Fibroblast of the aortic adventitia (primary cell): ENCODE measurements at places on chromosomes 7 and 10. TPM values are rescaled to one million over a fixed set of nuclear protein-coding genes. Genes with fewer than 3 reads are reported as not detected.

The LIPN gene
- total RNA-seq = not detected in 2 replicates

The MDFIC gene
- total RNA-seq = 15.9 and 72.1 TPM in 2 replicates

The UPK3B gene
- 0.16 and 0.18 TPM in 2 replicates for total RNA-seq

The CYP3A7 gene
- 0.74 TPM in 1 of 2 replicates, not detected in the other for total RNA-seq

The H2BK1 gene
- total RNA-seq = not detected in 2 replicates

The C10orf67 gene
- total RNA-seq = 0.09 TPM in 1 of 2 replicates, not detected in the other

The NUDT1 gene
- 8.3 and 16.3 TPM in 2 replicates for total RNA-seq

The FAM25A gene
- not detected in 2 replicates for total RNA-seq

The HYAL4 gene
- total RNA-seq = not detected in 2 replicates

DNA sequence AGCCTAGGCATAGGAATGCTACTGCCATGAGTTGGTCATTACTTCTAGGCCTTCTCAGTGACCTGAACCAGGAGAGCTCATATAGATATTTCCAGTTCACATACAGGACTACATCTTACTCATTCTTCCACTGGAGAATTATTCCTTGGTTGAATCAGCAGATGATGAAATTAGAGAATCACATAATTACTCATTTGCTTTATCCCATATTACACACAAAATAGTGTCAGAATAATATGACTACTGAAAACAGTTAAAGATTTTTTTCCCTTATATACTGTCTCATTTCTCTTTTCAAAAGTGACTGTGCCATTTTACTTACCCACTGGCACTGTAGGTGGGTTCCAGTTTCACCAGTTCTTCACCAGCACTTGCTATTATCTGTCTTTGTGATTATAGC lies 18.5 kb downstream of the BMS1 start:
- DNase-seq = no peak

DNA sequence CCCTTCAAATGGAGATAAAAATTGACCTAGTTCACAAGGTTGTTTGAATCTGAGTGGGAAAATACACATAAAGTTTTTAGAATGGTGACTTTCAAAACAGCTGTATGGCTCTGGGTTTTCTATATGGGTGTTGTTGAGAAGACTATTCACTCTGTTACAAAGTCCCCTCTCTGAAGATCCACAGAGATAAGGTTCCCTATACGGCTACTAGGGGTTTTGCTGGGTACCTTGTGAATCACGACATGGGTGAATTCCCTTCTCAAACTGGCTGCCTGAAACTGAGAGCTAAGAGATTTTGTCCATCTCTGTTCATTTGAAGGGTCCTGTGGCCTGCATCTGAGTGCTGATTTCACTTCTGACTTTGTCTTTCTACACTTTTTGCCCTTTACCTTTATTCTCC lies 11.8 kb upstream of the SLC13A1 start:
- DNase-seq = no peak

- DNase-seq = no peak
Observed at GRCh38 chr7:27946351-27946750, 206.4 kb downstream of the TAX1BP1 start.

DNA sequence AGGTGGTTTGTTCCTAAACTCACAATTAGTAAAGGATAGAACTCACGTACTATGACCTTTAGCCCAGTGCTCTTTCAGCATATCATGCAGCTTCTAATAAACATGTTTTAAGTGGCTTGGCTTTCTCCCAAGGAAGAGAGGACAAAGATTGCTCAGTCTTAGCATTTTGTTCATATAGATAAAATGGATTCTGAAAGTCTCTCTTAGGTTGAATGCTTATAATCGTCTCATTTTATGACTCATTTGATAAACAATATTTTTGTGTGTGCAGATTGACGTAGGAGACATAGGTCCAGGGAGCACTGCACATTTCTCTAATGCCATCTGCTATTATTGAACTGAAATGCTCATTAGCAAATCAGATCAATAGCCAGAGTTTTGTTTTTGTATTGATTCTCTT lies 44.8 kb downstream of the GNAT3 start:
- DNase-seq = no peak

GRCh38 chr10:80585812-80586211 lies 48.1 kb downstream of the SH2D4B start:
- no peak for DNase-seq

- no peak for DNase-seq
Observed at GRCh38 chr7:35499226-35499625, 195.7 kb downstream of the HERPUD2 start.

GRCh38 chr10:68095153-68095552 lies 14.1 kb upstream of the MYPN start:
- peak; percentile 52 for DNase-seq

- DNase-seq = no peak
Observed at GRCh38 chr10:80536361-80536835, 1.3 kb upstream of the SH2D4B start.

GRCh38 chr7:26865094-26865388 lies 651 bp upstream of the SKAP2 start:
- no peak for DNase-seq

DNA sequence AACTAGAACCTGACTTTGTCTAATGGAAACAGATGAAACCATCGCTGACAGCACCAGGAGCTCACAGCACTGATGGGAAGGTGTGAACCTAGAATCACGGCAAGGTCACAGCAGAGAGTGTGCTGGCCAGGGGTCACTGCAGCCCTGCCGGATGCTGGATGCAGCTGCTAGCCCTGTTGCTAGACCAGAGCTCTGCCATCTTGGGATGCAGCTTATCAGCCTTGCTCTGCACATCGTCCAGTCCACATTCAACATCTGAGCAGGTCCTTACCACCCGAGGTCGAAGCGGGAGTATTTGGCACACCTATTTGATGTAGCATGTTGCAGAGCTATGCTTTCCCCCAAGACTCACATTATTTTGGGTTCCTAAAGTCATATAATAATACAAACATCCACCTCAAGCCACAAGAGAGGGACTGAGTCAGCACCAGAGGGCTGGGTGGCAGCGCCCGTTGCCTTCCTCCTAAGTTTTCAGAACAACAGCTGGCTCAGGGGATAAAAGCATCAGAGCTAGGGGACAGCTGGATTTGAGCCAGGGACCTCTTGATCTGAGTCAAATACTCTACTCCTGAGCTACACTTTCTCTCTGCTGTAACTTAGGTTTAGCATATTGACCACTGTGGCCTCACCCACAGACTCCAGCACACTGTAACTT lies 135.3 kb downstream of the ZNF467 start:
- no peak for DNase-seq

DNA sequence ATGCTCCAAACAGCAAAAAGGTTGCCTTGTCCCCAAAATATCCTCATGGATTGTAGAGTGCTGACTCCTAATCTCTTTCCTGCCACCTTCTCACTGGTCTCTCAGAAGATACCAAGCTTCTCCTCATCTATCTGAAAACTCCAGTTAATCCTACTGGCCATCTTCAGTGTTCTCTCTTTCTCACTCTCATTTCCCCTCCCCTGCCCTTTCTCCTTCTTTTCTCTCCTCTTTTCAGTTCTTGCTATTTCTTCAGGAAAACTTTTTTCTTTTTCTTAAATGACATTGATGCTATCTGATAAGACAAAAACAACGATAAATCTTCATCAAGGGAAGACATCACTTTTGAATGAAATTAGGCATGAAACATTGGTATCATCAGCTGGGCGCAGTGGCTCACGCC lies 109.8 kb downstream of the USP6NL start:
- DNase-seq = no peak

DNA sequence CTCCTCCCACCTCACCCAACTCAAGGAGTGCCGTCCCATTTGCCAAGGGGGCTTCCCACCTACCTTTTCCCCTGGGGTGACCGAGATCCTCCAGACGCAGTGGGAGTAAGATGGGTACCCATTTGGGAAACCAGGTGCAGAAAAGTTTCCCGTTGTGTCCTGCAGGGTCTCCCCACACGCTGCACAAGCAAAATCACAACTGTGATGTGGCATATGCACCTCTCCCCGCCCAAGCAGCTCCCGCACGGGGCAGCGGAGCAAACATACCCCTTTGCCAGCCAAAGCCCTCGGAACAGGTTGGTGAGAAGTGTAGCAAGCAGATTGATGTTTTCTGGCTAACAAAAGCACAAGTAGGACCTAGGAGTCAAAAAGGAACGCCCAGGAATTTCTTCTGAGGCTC lies 51.5 kb upstream of the OPALIN start:
- no peak for DNase-seq

GRCh38 chr7:75798770-75799169 lies 14.8 kb downstream of the CCL24 start:
- no peak for DNase-seq

DNA sequence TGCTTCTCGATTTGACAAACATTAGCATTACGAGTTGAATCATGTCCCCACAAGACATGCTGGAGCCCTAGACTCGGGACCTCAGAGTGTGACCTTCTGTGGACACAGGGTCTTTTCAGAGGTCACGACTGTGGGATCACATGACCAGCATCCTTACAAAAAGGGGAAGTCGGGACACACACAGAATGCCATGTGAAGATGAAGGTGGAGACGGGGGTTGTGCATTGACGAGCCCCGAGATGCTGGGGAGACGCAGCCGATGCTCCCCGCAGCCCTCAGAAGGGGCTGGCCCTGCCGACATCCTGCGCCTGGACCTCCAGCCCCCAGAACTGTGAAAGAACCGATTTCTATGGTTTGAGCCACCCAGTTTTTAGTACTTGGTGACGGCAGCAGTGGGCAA lies 7.5 kb downstream of the ZFAND2A start:
- no peak for DNase-seq

DNA sequence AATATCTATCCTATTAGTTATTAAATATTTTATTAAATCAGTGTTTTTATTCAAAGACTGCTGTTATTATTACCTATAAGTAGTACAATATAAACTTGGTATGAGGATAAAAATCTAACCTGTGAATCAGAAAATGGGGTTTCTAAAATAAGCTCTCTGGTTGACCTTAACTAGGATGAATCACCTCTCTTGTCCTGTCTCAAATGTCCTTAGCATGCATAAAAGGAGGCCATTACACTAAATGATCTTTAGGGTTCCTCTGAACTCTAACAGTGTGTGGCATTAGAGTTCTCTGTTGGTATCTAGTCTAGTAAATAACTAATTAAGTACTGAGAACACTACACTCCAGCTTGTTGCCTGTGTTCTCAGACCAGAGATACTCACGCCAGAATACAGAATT lies 143.1 kb upstream of the LRRTM3 start:
- no peak for DNase-seq

DNA sequence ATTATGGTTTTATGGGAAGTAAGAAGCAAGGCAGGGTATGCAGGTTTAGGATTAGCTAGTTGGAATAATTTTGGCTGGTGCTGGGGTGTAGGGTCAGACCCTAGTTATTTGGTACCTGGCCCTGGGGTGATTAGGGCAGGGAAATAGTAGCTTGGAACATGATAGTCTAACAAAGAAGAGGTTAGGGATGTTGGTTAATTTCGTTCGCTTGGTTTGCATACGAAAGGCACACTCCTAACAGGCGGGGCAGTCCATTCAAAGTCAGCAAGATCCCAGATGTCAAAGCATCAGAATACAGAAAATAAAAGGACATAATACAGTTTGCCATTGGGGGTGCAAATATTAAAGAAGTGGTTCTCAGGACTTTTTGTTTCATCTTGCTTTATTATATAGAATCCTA lies 55.7 kb upstream of the ITPRID1 start:
- DNase-seq = no peak

GRCh38 chr7:26397332-26397731 lies 105.7 kb downstream of the SNX10 start:
- DNase-seq = no peak

DNA sequence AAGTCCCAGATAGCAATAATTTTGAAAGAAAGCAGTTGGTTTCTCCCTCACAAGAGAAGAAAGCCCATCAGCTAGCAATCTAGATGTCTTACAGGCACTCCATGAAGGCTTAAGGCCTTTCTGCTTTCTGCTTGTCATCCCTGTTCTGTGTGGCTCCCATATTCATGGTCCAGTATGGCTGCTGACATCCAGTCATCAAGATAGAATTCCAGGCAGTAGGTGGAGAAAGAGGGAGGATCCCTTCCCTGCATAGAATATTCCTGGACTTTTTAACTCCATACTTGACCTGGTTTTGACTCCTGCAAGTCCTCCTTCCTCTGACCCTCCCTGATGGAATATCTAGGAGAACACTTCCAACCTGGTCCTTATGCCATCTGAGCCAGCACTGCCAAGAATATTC lies 389.9 kb upstream of the AKR1E2 start:
- no peak for DNase-seq

- no peak for DNase-seq
Observed at GRCh38 chr10:116470071-116470470, 42.4 kb downstream of the PNLIPRP3 start.

DNA sequence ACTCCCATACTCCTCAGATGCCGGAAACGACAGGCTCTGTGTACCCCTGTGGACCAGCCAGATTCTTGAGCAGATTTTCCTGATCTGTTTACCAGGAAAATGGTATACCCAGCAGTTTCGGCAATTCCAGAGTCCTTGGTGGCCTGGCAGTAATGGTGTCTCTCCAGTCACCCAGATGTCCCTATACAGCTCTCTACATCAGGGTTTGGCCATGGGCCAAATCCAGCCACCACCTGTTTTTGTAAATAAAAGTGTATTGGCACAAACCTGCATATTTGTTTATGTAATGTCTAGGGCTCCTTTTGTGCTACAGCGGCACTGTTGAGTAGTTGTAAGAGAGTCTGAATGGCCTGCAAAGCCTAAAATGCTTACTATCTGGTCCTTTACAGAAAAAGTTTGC lies 491.3 kb downstream of the RPS24 start:
- no peak for DNase-seq

DNA sequence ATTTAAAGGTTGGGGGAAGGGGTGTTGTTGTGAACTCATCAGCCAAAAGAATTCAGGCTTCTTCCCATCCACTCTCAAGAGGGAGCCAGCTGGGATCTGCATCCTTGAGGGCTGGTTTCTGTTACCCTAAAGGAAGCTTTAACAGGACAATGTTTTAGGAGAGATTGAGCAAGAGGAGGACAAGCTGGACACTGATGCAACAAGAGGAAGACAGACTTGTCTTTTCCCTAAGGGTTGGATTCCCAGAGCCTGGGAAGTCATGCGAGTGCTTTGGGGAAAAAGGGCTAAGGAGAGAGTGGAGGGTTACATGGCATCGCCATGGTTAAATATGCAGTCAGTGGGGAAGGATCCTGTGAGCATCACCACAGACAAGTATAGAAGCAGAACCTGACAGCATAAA lies 47.6 kb upstream of the PDE1C start:
- no peak for DNase-seq

DNA sequence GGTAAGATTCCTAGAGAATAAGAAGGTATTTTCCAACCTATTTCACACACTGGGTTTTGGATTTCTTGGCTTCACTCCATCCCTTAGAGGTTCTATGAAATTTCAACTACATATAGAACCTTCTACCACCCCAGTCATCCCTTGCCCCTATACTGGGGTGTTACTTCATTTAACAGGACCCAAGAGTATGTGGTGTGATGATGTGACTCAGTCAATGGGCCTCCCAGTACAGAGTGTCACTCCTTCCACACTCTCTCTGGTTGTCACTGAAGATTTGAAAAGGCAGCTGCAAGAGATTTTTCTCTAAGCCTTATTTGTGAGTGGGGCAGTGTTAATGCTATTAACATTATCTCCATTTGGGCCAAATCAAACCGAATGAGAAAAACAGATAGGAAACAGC lies 33.5 kb downstream of the FGFBP3 start:
- DNase-seq = no peak

DNA sequence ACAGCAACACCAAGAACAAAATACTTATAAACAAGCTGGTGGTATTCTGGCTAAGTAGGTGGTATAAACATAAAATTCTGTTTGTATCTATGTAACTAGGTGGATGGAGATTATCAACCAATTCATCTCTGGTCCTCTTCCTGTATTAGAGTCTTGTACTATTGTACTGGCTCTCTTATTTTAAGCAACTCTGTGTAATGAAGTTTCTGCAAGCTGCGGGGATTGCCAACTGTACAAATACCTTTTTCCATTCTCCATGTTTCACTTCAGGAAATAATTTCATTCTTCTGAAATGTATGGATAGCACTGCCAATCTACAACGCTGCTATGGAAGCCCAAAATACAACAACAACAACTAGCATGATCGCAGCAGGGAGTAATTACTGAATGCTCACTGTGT lies 44.8 kb downstream of the JAZF1 start:
- DNase-seq = no peak
